DMS 273 treated with DMSO at 0.1 percent for 48 hours (cell line): ENCODE measurements at places on chromosomes 3 and 15.

DNA sequence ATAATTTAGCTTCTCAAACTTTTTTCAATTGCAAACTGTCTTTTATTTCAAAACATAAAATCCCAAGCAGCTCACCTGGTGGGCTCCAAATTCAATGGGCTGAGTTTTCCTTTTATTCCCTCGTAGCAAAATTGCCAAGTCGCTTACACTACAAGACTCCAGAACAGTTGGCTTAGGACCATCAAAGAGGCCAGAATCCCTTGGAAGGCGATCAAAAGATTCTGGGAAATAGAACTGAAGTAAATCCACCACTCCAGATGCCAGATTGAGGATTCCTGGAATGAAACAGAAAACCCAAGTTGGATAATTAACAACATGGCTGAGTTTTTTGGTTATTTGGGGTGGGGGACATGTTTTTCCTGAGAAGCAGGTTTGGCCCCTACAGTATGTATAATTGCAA is 87.7 kb upstream of the DCLK3 start:
- no peak for DNase-seq

- DNase-seq, result no peak
Measured at GRCh38 chr15:79721256-79721655, 175.6 kb downstream of the MTHFS start.

GRCh38 chr3:46368569-46368968 is 2.2 kb upstream of the CCR5 start:
- no peak for DNase-seq

- no peak for DNase-seq
Measured at GRCh38 chr3:160601288-160601687, 35.9 kb upstream of the KPNA4 start.

DNA sequence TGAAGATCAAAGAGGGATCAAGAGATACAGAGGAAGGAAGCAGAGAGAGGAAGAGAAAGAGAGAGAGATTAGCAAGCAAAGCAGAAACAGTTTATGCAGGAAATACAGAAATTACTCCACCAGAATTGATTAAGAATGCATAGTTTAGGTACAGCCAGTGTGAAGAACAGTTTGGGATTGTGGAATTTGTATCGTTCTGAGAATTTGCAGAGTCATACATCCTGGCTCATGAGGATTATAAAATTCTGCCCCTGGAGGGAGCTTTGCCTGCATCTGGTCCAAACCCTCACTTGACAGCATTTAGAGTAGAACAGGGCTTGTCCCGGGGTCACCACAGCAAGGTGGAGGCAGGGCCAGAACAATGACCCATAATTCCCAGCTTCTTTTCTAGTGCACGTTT is 44.1 kb downstream of the MASP1 start:
- DNase-seq, result no peak
